CD4-positive, alpha-beta T cell treated with Interleukin-17A for 4 hours (primary cell): ENCODE measurements at places on chromosomes 12 and 14.

DNA sequence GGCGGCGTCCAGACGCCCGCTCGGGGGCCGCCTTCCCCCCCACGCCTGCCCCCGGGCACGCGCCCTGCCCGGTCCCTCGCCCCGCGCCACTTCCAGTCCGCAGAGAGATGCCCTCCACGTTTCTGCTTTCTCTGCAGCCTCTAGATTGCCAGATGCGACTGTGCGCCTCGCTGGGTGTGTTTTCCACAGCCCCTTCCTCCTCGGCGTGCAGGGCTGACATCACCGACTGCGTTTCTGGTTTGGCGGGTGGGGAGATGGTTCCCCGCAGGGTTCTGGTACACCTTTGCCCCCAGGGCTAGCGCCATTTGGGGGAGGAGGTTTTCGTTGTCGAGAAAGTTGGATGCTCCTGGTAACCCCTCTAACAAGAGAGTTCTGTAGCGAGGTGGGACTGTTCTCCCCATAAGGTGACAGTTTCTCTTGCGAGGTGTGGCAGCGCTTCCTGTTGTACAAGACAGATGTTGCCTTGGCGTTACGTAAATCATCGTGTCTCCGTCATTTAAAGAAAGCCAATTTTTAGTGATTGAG is 1.5 kb downstream of the CALM1 start:
- peak; percentile 67 for DNase-seq

- DNase-seq: no peak
Measured at GRCh38 chr14:46581036-46581671, 70.4 kb downstream of the RPL10L start.

- DNase-seq: no peak
Measured at GRCh38 chr14:87961246-87961645, 31.7 kb downstream of the GALC start.

DNA sequence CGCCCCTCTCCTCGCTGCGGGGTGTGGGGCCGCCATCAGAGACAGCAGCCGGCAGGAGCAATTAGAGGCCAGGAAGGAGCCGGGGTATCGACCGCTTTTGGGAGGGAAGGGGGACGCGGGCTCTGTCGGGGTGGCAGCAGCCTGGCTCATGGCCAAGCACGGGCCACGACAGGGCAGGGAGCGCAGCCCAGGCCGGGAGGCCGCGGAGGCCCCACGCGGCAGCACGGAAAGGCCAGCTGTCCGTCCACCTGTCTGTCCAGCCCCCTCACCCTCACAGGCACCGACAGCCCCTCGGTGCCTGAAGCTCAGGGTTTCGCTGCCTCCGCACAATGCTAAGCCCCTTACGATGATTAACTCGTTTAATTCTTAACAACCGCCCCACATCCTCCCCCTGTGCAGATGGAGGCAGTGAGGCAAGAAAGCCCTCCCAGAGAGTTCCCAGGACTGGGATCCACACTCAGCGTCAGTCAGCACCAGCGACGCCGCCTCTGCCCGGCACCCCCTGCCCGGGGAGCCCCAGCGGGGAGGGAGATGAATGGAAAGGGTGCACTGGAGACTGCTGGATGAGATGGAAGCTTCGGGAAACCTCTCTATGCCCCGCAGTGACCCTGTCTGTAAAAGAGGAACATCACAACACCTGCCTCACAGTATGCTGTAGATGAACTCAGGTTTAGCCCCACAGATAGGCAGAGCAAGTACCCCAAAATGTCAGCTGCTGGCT is 23.7 kb downstream of the NCOR2 start:
- no peak for DNase-seq

- no peak for DNase-seq
Measured at GRCh38 chr14:86055512-86056075, 525.6 kb downstream of the FLRT2 start.

DNA sequence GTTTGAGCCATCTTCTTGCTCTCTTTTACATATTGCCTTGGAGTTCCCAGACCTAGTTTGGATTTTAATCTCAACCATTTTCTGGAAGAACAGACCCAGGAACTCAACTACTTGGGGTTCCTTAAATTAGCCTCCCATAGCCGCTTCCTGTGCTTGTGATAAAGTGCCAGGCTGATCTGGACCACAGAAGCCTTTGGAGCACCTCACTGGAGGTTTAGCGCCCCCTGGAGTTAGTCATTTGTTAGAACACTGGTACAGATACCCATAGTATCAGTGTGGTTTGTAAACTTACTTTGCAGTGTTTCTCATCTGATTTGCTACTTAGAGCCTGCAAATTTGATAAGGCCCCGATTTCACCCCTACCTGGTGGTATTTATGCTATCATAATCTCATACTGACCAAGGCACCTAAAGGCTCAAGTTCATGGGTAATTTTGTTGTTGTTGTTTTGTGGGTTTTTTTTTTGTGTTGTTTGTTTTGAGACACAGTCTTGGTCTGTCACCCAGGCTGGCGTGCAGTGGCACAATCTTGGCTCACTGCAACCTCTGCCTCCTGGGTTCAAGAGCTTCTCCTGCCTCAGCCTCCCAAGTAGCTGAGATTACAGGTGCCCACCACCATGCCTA is 3.7 kb downstream of the UNC119B start:
- peak; percentile 86 for DNase-seq

- DNase-seq: no peak
Measured at GRCh38 chr14:85224241-85224640, 305.7 kb upstream of the FLRT2 start.
